Upper lobe of left lung (tissue), 6 donors: ENCODE measurements at places on chromosomes 7 and 10. TPM values are rescaled to one million over a fixed set of nuclear protein-coding genes. Genes with fewer than 3 reads are reported as not detected.

PHYHIPL gene
- 0.06 TPM for total RNA-seq

KCNIP2 gene
- 0.76 TPM for total RNA-seq

TWIST1 gene
- total RNA-seq, result not detected

KDM7A gene
- total RNA-seq, result 19.9 TPM

LEP gene
- not detected for total RNA-seq

METTL27 gene
- 8.3 TPM for total RNA-seq

PIP gene
- total RNA-seq, result not detected

ADAM22 gene
- 3.2 TPM for total RNA-seq

MEIG1 gene
- total RNA-seq, result not detected

CRYGN gene
- not detected for total RNA-seq

NKX1-2 gene
- not detected for total RNA-seq

CH25H gene
- 3.4 TPM for total RNA-seq

SPDYE5 gene
- total RNA-seq, result not detected

AKR1D1 gene
- total RNA-seq, result not detected

CDH23 gene
- 8.9 TPM for total RNA-seq

SORCS1 gene
- total RNA-seq, result not detected

TUBAL3 gene
- total RNA-seq, result not detected

KIAA1217 gene
- total RNA-seq, result 59.7 TPM

MORN4 gene
- 1.3 TPM for total RNA-seq

CRHR2 gene
- 0.30 TPM for total RNA-seq

AKR1C8 gene
- 0.54 TPM for total RNA-seq

CPA2 gene
- total RNA-seq, result 2.8 TPM

PDE1C gene
- total RNA-seq, result 12.7 TPM

C7orf33 gene
- not detected for total RNA-seq

TNS3 gene
- total RNA-seq, result 127 TPM

SYCE1 gene
- total RNA-seq, result not detected

SFMBT2 gene
- total RNA-seq, result 6.2 TPM

LOXL4 gene
- total RNA-seq, result 5.1 TPM

UPP1 gene
- 30.6 TPM for total RNA-seq

COL1A2 gene
- 284 TPM for total RNA-seq

DENND2A gene
- 10.6 TPM for total RNA-seq

ITGB1 gene
- total RNA-seq, result 94.3 TPM

MBL2 gene
- not detected for total RNA-seq

OR2A42 gene
- not detected for total RNA-seq

FXYD4 gene
- total RNA-seq, result not detected

CD36 gene
- 114 TPM for total RNA-seq

C7orf57 gene
- 2.1 TPM for total RNA-seq

NUTM2D gene
- 3.7 TPM for total RNA-seq

JAZF1 gene
- total RNA-seq, result 11.7 TPM

PAX4 gene
- not detected for total RNA-seq

ASB10 gene
- total RNA-seq, result not detected

DIP2C gene
- 11.6 TPM for total RNA-seq
